ENCODE measurements at places on chromosomes 4 and X.

DNA sequence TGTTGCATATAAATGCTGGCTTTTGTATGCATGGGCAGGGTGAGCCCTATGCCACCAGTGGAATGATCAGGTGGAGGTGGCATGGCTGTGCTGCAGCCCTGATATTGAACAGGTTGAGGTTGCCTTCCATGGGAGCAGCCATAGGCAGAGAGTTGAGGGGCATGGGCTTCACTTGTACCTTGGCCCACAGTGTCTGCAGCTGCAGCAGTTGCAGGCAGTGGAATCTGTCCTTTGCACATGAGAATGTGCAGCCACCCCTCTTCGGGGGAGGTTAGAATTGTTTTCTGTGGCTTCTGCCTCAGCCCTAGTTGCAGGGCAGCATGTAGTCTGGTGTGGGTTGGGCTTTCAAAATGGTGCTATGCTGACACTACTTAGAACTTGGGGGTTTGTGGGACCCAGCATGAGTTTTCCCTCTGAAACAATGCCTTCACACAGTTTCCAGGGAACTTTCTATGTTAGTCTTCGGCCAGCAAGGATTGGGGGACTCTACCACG lies 25.4 kb upstream of the VSIG1 start:
- no peaks in the 10 kb centered on the region for H3K27me3 ChIP-seq
- no peak for DNase-seq

DNA sequence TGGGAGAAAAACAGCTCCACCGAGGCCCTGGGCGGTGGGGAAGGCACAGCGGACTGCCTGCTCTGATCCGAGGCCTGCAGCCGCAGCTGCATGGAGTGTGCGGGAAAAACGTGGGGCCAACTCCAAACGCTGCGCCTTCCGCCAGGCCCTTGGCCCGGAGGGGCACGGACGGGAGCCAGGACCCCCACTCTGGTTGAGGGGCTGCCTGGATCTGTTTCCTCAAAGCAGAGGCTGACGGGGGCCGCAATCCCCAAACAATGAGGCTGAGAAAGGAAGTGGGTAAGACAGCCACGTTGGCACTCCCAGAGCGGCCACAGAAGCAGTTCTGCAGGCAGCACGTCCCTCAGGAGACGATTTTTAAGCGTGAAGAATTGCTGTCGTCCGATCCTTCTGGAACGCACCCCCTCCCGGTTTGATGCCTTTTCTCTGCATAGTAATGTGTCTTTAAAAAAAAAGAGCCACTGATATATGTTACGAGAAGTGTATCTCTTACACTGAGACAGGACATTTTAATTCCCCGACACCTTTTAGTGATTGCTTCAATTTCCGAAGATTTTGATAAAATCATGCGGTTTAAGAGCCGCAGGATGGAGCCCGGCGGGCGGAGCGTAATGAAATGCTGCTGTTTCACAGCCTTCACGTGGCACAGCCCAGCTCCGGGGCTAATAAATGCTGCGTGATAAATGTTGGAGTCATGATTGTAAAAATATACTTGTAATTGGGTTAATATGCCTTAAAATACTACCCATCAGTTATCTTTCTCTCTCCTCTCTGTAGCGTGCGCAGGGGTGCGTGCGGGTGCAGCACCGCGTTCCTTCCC lies 85.7 kb downstream of the FAM53A start:
- H3K27ac ChIP-seq = no peak overlapping the region
- H3K36me3 ChIP-seq = no peaks in the 10 kb centered on the region
- H3K4me1 ChIP-seq = peaks cover 3% of the 10 kb centered on the region
- no peak for DNase-seq
- H3K4me3 ChIP-seq = no peak overlapping the region

- H3K4me1 ChIP-seq = peaks cover 29% of the 10 kb centered on the region
- H3K27ac ChIP-seq = no peak overlapping the region
- peaks cover 10% of the 10 kb centered on the region for H3K27me3 ChIP-seq
- no peak overlapping the region for H3K4me3 ChIP-seq
- DNase-seq = no peak
Observed at GRCh38 chr4:54568184-54568583, 89.6 kb upstream of the KIT start.

- DNase-seq = no peak
- H3K27ac ChIP-seq = no peak overlapping the region
- H3K27me3 ChIP-seq = no peaks in the 10 kb centered on the region
Observed at GRCh38 chr4:175306436-175306835, 388.3 kb downstream of the ADAM29 start.

- H3K36me3 ChIP-seq = no peaks in the 10 kb centered on the region
- no peak overlapping the region for H3K27ac ChIP-seq
- H3K4me1 ChIP-seq = no peaks in the 10 kb centered on the region
- no peak for DNase-seq
- no peaks in the 10 kb centered on the region for H3K27me3 ChIP-seq
Observed at GRCh38 chrX:82370978-82371646, 1137.0 kb upstream of the POU3F4 start.

GRCh38 chr4:116733370-116733769 lies 352.0 kb downstream of the TRAM1L1 start:
- no peaks in the 10 kb centered on the region for H3K27me3 ChIP-seq
- no peak overlapping the region for H3K27ac ChIP-seq
- no peaks in the 10 kb centered on the region for H3K36me3 ChIP-seq
- no peaks in the 10 kb centered on the region for H3K4me1 ChIP-seq

DNA sequence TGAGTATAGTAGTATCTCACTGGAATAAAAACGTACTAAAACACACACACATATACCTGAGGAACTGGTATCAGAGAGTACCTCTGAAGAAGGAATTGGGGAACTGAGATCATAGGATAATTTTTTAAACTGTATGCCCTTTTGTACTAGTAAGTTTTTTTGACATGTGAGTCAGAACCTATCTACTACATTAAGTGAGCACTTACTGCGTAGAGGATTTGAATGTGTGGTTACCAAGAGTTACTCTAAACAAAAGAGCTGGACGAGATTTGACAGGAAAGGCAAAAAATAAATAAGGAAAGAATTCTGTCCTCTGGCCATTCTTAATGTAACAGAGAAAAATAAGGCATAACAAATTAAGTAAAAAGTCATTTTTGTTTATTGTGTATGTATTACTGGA lies 546.5 kb upstream of the FAT1 start:
- H3K4me3 ChIP-seq = no peak overlapping the region
- no peak for DNase-seq
- no peaks in the 10 kb centered on the region for H3K36me3 ChIP-seq
- H3K27ac ChIP-seq = no peak overlapping the region
- no peaks in the 10 kb centered on the region for H3K27me3 ChIP-seq
- peaks cover 13% of the 10 kb centered on the region for H3K4me1 ChIP-seq

DNA sequence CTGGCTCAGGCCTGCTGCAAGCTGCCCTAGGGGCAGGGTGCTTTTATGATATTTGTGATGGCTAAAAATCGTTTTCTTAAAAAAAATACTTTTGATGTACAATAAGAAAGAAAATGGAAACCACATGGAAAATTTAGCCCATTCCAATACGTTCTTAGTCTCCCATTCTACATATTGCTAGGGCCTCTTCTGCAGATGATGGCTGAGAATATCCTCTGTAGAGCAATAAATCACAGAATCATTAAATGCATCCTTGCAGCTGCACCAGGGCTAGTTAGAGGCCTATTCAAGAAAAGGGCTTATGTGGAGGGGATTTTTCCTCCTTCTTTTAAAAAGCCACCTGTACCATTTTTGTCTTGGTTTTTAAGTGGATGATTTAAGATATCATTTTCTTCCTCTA lies 97.6 kb upstream of the C1GALT1C1 start:
- no peak overlapping the region for H3K4me3 ChIP-seq
- H3K27me3 ChIP-seq = no peaks in the 10 kb centered on the region
- DNase-seq = no peak
- H3K27ac ChIP-seq = no peak overlapping the region
- no peaks in the 10 kb centered on the region for H3K4me1 ChIP-seq

DNA sequence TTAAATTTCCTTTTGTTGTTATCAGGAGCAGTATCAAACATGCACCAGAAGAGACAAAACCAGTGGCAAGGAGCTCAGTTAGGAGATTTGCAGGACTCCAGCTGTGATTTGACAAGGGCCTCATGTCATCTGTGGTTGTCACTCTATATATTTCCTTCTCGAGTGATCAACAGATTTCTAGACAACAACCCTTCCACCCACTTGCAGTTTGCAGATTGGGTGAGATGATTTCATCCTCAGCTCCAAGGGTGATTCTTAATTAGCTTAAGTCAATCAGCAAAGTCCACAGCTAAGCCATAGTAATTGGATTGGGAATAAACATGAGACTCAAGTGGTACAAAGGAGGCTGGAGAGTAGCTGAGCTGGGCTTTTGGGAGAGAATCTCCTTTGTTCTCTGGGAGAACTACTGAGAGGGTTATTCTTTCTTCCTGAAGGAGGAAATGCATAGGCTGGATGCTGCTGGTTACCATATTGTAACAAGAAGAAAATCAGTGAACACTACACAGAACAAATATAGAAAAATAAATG lies 192.8 kb downstream of the PPARGC1A start:
- no peaks in the 10 kb centered on the region for H3K36me3 ChIP-seq
- peaks cover 13% of the 10 kb centered on the region for H3K27me3 ChIP-seq
- H3K27ac ChIP-seq = no peak overlapping the region
- no peak overlapping the region for H3K4me3 ChIP-seq
- peaks cover 26% of the 10 kb centered on the region for H3K4me1 ChIP-seq

DNA sequence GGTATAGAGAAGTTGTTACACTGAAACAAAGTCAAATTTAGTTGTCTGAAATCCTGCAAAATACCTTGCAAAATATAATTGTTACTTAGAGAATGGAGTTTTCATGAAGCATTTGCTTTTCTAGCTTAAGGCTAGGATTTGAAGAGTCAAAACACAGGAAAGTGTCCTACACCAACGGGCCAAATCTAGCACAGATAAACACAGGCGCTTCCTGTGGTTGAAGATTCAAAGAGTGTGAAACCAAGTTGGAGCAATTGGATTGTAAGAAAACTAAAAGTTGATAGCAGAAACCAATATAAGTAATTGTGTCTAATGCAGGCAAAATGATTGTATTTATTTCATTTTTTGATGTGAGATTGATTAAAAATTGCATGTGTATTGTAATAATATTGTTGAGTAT lies 2002.5 kb upstream of the TENM3 start:
- no peak overlapping the region for H3K4me3 ChIP-seq
- DNase-seq = no peak
- H3K27me3 ChIP-seq = no peaks in the 10 kb centered on the region
- H3K4me1 ChIP-seq = no peaks in the 10 kb centered on the region
- H3K36me3 ChIP-seq = no peaks in the 10 kb centered on the region

DNA sequence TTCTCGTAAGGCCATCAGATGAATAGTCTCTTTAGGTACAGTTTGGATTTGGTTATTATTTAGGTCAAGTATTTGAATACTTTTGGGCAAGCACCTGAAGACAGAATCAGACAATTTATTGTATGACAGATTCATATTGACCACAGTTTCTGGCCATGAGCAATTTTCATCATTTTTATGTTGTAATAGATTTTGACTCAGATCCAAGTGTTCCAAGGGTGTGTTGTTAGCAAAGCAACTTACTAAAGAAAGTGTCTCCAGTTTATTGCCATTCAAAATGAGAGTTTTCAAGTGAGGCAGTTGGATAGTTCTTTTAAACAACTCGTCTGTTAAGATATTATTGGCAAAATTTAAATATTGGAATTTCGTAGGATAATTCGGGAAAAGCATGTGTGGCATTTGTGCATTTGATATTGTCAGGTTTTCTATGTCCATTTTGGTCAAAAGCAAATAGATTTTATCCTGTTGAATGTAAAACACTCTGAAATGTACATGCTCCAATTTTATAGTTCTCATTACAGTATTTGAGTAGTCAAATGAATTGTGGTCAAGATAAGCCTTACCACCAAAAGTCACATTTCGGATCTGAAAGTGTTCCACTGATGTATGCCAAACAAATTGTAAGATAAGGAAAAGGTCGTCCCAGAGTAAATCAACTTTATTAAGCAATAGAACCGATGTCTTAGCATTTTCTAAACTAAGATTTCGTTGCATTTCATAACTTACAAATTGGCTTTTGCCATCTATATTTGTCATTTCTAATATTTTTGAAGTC lies 8.4 kb downstream of the TLR10 start:
- no peaks in the 10 kb centered on the region for H3K36me3 ChIP-seq
- no peak overlapping the region for H3K4me3 ChIP-seq
- DNase-seq = no peak
- no peaks in the 10 kb centered on the region for H3K4me1 ChIP-seq
- no peaks in the 10 kb centered on the region for H3K27me3 ChIP-seq

DNA sequence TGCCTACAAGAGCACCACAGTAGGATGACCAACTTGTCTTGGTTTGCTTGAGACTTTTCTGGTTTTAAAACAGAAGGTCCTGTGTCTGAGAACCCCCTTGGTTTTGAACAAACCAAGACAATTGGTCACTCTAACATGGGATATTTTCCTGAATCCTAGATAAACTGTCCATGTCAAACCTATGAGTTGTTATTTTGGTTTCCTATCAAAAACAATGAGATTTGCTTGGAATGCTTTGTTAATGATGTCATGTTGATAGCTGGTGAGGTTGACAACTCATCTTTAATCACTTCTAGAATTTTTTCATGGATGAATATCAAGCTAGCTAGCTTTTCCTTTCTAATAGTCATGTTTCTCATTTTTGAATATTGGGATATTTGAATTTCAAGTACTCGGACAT lies 518.3 kb upstream of the ARX start:
- H3K36me3 ChIP-seq = no peaks in the 10 kb centered on the region
- H3K4me1 ChIP-seq = peaks cover 2% of the 10 kb centered on the region
- H3K4me3 ChIP-seq = no peak overlapping the region
- H3K27ac ChIP-seq = no peak overlapping the region
- H3K27me3 ChIP-seq = no peaks in the 10 kb centered on the region

GRCh38 chr4:47642191-47642830 lies 157.2 kb downstream of the ATP10D start:
- no peak for DNase-seq
- no peak overlapping the region for H3K27ac ChIP-seq
- H3K4me1 ChIP-seq = no peaks in the 10 kb centered on the region
- H3K4me3 ChIP-seq = no peak overlapping the region
- no peaks in the 10 kb centered on the region for H3K36me3 ChIP-seq
